Stimulated activated CD8-positive, alpha-beta memory T cell treated with anti-CD3 and anti-CD28 coated beads, Interleukin-15, amount 100 ng/mL, for 4 hours (primary cell): ENCODE measurements at places on chromosomes 4 and X.

- DNase-seq = no peak
Observed at GRCh38 chr4:37983951-37984350, 23.8 kb downstream of the PTTG2 start.

GRCh38 chr4:26157541-26157940 lies 163.3 kb upstream of the RBPJ start:
- DNase-seq = no peak

DNA sequence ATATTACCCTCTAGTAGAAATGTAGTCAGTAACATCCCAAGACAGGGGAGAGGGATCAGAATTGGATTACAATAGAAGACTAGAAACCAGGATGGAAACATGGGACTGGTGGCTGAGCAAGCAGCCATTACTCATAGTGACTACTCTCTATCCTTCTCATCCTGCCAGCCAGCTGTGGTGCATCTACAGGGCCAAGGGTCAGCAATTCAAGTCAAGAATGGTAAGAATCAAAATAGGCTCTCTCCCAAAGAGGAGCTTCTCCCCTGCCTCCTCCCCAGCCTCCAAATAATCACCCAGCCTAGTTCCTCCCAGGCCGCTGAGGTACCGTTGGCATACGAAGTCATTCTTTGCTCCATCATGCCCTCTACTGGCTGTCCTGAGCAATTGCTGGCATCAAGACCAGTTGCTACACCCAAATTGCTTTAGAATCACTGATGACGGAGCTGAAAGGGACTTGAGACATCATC lies 19.4 kb downstream of the AWAT2 start:
- no peak for DNase-seq

GRCh38 chr4:170030121-170030520 lies 3.9 kb upstream of the MFAP3L start:
- no peak for DNase-seq

DNA sequence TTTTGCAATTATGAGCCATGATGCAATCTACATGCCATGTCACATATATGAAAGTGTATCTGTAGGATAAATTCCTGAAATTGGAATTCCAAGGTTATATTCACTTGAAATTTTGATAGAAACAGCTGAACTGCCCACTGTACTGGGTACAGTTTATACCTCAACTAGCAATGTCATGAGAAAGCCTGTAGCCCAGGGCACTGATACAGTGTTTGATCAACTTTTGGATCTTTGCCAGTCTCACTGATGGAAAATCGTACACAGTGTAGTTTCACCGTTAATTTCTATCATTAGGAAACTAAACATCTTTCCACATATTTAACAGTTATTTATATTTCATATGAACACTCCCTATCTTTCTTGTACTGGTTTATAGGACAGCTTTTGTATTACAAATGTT lies 34.2 kb downstream of the TAPT1 start:
- no peak for DNase-seq

GRCh38 chr4:54386042-54386669 lies 157.1 kb downstream of the PDGFRA start:
- DNase-seq = no peak

- no peak for DNase-seq
Observed at GRCh38 chr4:182600856-182601255, 316.3 kb downstream of the DCTD start.

- DNase-seq = no peak
Observed at GRCh38 chr4:128381748-128382559, 94.3 kb upstream of the PGRMC2 start.
